ENCODE measurements at places on chromosomes 3 and 15.

GRCh38 chr3:106206146-106206545, 337.3 kb upstream of the CBLB start:
- DNase-seq = no peak

- DNase-seq = no peak
Measured at GRCh38 chr3:135965129-135965505, 411 bp upstream of the PPP2R3A start.

DNA sequence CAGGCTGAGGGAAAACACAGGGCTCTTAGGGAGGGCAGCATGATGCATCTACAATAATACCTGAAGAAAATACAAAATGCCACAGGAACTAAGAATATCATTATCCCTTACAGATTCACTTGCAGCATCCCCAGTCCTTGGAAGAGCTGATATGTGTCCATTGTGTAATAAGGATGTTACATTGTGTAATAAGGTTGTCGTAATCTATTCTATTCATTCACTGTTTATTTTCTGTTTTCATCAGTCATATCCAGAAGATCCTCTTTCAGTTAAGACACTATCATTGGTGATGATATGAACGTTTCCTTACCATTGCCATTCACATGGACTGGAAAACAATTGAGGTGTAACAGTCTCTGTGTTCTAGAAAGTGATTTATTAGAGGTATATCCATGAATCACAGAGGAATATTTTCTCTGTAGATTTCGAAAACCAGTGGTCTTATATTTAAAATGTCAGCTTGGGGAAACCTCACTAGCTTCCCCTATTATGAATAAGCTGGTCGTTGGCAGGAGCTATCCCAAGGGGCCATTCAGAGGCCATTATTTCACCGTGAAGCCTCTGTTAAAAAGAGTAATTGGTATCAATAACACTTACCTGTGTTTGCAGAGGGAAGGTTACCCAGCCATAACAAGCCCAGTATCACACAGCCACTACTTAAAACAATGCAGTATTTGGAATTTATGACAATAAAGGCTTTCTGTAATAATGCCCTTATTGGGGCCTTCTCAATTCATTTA, 241.1 kb downstream of the ZNF385D start:
- no peak for DNase-seq

DNA sequence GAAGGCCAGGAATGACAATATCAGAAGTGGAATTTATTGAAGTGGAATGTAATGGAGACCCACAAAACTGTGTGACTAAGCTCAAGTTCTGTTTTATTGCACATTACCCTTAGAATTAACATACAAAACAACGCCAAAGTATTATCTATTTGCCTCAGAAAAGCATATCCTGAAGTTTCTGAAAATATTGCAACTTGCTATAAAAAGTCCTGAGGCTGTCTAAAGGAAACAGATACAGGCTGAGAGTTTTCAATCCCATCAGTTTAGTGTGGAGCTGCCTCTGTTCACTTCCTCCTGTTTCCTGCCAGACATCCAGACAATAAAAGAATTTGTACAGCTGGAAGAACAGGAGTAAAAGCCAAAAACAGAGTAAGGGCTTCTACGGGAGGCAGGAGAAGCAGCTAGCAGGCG, 108.8 kb downstream of the FBN1 start:
- no peak for DNase-seq

DNA sequence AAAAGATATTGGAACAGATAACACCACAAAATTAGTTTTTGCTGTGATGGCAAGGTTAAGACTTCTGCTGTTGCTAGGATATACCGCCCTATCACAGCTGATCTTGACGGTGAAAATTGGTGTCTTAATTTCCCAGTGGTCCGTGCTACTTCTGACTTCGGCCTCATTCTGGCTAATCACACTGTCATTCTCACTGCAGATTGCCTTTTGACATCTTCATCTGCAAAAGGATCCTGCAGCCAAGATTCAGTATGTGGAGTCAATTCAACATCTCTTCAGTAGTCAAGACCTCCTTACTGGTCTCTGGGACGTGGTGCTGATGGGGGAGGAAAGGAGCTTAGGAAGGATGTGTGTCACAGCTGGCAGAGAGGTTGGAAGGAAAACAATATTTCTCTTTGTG, 438.6 kb downstream of the WDR72 start:
- DNase-seq = no peak

DNA sequence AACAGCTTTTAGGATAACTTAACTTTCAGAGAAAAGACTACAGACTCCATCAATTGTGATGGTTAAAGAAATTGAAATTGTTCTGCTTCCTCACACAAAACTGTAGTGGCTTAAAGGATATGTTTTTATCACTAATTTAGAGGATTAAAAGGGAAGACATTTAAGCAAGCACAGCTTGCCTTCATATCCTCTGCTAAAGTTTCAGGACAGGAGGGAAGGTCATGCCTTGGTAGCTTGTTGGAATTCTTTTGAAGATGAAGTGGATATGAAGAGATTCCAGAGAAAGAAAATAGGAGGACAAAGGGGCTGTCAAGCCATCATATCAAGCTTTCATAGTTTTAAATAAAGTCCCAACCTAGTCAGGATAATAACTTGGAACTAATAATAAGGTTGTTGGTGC, 33.1 kb downstream of the CCDC80 start:
- DNase-seq = no peak

GRCh38 chr3:126939338-126939718, 43.6 kb upstream of the PLXNA1 start:
- no peak for DNase-seq

DNA sequence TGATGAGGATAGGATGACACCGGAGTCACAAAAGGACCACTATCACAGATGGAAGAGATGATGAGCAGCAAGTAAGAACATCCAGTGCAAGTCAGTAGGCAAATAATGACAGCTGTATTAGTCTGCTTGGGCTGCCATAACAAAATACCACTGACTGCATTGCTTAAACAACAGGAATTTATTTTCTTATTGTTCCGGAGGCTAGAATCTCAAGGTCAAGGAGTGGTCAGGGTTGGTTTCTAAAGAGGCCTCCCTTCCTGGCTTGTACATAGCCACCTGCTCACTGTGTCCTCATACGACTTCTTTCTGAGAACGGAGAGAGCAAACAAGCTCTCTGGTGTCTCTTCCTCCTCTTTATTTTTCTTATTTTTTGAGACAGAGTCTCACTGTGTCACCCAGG, 380.7 kb downstream of the PLOD2 start:
- no peak for DNase-seq

DNA sequence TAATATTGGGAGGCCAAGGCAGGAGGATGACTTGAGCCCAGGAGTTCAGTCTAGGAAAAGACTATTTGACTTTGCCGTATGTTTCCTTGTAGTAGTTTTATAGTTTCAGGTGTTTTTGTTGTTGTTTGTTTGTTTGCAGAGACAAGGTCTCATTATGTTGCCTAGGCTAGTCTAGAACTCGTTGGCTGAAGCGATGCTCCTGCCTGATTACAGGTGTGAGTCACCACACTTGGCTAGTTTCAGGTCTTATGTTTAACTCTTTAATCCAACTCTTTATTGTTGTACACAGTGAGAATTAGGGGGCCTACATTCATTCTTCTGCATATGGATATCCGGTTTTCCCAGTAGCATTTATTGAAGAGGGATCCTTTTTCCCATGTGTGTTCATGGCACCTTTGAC, 32.0 kb downstream of the FAIM start:
- no peak for DNase-seq

DNA sequence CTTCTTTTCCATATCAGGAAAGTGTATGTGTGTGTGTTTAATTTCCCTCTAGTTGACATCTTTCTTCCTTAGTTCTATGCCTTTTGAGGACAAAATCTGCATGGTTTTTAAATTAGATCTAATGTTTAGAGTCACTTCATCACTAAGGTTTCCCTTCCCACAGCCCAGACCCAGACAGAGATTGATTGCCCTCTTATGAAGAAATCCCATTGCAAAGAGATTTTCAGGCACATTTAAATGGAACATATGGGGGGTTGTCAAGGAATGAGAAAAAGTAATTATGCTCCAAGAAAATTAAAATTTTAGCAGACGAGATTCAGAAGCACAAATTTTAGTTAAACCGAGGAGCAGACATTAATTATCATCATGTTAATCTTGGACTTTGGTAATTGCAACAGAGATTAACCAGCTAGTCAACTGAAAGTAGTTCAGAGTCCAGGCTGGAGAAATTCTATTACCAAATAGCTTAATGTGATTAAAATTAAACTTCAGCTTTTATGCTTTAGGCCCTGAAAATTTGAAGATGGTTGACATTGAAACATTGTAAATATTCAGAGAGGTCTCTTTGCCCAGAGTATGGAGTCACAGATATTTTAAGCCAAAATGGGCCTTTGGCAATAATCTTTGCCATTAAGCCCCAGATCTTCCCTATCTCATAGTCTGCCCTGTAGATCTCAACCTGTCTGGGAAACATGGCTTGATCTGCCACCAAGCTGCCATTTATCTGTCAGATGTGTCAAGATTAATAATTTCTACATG, 143.4 kb downstream of the TMEM108 start:
- DNase-seq = no peak

GRCh38 chr3:182947888-182948287, 32.5 kb downstream of the DCUN1D1 start:
- no peak for DNase-seq

DNA sequence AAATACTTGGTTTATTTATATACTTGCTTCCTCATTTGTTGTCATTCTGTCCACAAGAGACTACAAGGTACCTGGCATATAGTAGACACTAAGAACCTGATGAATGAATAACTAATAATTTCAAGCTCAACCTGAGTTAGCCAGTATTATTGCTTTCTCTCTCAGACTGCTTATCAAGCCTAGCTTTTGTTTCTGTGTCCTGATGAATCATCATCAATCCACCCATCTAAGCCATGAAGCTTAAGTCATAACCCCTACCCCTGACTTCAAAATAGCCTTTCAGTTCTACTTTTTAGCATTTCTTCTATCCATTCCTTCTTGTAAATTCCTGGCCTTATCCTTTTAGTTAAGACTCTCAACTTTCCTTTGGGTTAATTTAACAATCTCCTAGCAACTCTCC, 420.8 kb downstream of the EPHA6 start:
- DNase-seq = no peak

DNA sequence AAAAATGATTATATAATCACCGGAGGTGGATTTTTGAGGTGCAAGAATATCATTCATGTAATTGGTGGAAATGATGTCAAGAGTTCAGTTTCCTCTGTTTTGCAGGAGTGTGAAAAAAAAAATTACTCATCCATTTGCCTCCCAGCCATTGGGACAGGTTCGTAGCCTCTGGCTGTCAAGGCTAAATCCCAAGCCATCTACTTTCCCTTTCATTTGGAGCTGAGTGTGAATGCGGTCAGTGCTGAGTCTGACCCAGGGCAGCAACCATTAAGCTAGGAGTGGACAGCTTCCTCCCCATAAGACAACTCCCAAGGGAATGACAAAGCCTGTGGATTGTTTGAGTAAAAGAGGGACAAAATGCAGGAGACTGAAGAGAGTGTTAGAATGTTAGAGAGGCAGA, 33.6 kb downstream of the PARP14 start:
- no peak for DNase-seq

DNA sequence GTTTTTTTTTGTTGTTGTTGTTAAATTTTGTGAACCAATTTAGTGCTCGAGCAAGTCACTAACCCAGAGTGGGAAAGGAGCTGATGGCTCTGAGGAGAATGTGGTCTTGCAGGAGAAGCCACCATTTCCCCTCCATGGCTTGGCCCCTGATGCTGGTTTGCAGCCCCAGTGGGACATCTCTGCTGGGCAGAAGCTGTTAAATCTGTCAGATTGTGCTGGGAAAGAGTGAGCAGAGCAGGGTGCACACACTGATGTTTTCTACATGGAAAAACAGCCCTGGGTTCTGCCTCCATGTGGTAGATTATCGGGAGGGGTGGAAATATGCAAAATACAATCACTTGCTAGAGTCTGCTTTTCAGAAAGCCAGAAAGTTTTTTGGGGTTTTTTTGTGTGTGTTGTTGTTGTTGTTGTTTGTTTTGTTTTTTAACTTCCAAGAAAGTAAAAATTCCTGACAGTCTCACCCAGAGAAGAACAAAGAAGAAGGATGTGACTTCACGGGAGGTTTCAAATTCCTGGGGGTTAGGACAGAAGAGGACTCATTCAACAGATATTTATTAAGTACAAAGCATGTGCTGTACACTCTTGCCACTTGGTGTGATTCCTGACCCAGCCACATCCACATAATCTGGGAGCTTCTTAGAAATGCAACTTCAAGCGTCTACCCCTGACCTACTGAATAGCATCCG, 133.7 kb downstream of the FOXB1 start:
- DNase-seq = no peak

DNA sequence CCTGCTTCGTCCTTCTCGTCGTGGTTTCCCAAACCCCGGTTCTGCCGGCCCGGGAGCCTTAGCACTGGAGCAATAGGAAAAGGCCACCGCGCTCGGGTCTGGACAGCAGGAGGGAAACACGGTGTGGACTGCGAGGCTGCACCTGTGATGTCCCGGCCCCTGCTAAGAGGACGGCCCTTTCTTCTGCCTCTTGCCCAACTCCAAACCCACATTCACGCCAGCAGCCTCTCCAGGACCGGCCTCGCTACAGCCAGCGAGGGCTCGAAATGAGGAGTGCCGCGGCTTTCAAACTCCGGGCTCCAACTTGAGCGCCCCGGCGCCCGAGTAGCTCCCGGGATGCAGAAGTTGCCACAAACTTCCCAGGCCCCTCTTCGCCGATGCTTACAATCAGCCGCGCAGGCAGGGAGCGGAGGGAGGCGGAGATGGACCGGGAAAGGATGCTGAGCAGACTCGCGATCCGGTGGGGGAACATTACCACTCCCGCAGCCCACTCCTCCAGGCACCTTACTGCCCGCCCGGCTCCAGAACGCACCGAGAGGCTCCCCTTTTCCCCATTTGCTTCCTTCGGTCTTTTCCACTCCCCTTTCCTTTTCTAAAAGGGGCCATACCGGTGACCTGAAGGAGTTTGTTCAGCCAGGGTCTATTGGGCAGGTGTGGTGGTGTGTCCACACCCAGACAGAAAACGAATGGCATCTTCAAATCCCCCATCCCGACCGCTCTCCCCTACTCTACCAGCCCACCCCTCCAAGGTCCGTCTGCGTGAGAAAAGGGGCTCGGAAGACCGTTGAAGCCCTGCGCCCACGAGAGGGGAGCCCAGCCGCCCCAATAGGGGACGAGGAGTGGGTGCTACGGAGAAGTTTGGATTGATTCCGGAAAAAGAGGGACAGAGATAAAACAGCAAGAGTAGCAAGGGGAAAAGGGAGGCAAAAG, 18.8 kb upstream of the SATB1 start:
- peak; percentile 21 for DNase-seq

Data from progenitor cell of endocrine pancreas (in vitro differentiated cells).